ENCODE measurements at places on chromosomes 4 and X.

DNA sequence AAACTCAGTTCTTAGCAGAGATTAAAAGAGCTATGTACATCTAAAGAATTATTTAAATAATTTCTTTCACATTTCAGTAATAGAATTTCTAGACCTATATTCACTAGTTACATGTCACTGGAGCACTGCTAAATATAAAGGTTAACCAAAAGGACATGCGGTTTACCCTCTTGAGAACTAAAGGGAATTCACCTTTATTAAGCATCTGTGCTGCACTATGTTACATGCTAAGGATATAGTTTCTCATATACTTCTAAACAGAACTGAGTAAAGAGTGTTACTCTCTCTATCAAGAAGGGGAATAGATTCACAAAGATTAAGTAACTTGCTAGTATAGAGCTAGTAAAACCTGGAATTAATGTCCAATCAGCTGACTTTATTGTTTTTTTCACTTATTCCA lies 7.6 kb downstream of the SPIN3 start:
- DNase-seq: no peak

GRCh38 chr4:7922466-7922865 lies 17.2 kb downstream of the AFAP1 start:
- no peak for DNase-seq

DNA sequence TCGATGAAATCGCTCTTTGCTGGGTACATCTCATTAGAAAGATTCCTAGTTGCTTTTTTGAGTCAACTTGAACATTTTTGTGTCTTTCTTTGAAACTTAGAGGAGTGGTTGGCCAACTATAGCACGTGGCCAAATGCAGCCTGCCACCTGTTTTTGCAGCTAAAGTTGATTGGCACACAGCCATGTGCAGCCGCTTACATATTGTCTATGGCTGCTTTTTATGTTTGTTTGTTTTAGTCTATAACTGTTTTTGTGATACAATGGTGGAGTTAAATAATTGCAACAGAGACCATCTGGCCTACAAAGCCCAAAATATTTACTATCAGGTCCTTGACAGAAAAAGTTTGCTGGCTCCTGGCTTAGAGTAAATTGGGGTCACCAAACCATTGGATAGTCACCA lies 86.3 kb downstream of the CLCN4 start:
- DNase-seq: no peak

- no peak for DNase-seq
Observed at GRCh38 chrX:16848541-16848940, 21.6 kb downstream of the RBBP7 start.

Measured in CD4-positive, alpha-beta T cell treated with Interleukin-2 at 100 ng/mL for 4 hours (primary cell).